NCI-H526 (cell line): ENCODE measurements at places on chromosomes 7 and 10.

- no peak for DNase-seq
Measured at GRCh38 chr10:15494850-15495506, 123.9 kb upstream of the FAM171A1 start.

GRCh38 chr10:36254199-36254598 is 612.1 kb upstream of the FZD8 start:
- no peak for DNase-seq

DNA sequence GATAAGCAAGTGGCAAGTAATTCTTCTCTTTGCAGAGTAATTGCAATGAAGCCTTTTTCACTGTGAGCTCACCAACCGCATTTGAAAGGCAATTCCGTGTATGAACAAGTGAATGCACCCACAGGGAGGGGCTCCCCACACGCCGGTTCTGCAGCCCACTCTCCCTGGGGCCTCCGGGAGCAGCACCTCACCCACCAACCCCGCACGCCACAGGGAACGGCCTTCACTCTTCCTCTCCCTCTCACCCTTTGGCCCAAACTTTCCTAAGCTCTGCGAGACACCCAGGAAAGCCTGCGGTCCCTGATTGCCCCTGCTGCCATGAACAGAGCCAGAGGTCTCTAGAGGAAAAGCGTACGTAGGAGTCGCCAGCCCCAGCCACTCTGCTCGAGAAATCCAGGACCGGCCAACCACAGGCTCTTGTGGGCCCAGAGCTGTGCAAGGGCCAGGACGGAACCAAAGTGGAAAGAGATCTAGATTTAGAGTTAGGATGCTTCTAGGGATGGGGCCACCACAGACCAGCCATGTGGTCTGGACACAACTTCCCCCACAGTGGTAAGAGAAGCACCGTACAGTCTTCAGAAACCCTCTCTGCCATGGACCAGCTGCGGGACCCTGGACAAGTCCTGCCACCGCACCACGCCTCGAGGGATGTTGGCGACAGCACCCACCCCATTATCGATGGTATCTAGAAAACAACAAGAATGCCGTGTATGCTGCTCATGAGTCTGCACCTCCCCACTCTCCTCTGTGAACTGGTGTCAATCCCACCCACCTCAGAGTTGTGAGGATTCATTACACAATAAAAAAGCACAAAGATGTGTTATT is 3.6 kb downstream of the WDR86 start:
- no peak for DNase-seq

DNA sequence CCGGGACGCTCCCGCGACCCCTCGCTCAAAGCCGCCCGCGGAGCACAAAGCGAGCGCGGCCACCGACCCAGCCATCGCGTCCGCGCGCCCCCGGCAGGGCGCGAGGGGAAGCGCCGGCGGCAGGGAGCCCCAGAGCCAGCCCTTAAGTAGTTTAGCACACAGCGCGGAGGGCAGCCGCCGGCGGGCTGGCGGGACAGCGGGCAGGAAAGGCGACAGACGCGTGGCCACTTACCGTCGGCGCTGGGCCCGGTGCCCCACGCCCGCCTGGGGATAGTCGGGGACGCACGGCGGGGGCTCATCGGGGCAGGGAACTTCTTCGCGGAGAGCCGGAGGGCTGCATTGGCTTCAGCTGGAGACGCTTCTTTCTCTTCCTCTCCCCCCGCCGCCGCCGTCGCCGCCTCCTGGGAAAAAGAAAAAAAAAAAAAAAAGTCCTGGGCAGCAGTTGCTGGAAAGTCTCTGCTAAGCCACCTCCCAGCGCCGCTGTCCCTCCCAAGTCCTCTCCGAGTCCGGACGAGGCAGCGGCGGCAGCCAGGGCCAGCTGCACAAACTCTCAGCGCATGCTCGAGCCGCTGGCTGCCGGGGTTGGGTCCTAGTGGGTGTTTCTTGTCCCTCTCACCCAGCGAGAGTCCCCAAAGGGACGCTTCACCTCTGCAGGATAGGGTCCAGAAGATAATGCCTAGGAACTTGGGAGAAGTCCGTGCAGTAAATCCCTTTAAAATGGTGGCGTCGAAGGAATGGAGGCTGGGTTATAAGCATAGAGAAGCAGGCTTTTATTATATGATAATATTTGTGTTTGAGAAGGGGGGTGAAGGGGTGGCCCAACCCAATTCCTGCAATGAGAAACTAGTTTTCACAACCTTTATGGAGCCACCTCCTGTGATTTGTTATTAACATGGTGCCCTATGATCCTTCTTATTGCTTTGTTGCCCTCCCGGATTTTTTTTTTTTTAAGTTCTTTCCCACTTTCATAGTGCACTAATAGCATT is at the start of gene TSPAN12:
TSPAN12 (minus strand) TSS at position 557 of the 986 bp plus-strand sequence. CDS start 1,381 bp downstream, outside the sequence.
- DNase-seq: peak; percentile 88

DNA sequence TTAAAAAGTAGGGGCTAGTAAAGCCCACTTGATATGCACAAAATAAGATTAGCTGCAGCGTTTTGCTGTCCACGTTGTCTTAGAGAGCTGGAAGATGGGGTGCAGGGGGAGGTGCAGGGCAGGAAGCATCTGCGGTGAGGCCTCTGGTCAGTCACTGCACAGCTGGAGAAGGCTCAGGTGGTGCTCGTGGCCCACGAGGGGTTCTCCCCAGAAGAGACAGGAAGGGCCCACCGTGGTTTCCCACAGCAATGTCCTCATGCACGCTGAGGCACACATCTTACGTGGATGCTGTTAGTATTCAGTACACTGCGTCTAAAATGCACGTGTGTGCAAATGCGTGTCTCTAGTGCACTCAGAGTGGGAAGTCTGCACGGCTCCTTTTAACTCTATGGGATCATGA is 582.1 kb downstream of the PTPRN2 start:
- no peak for DNase-seq

DNA sequence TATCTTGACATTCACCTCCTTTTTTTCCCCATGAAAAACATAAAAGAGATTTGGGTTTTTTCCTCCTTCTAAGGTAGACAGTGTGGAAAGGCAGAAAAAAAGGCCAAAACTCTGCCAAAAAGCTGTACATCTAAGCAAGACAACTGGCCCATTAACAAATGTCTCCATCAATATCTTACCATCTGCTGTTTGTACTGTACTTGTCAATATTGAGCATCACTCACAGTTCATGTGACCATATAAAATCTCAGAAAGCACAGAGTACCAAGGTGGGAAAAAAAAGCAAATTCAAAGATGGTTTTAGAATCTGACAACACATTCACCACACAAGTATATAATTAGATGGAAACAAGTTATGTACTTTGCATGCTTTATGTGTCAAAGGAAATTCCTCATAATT is 52.6 kb downstream of the CACNA2D1 start:
- DNase-seq: no peak

- no peak for DNase-seq
Measured at GRCh38 chr7:155637155-155637554, 7.3 kb upstream of the RBM33 start.

DNA sequence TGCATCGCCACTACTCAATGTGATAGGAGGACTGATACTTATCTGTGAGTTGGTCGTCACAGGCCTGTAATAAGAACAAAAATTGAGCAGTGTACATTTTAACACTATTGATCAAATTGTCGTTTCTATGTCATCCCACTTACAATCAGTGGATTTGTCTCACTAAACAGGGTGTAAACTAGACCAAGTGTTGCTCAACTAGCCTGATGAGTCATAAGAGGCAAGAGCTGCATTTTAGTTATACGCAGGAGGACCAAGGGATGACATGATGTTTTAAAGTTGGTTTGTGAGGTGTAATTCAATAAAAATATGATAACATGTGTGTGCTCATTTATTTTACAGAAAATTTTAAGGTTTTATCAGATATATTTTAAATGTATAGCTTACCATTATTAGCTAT is 1239.2 kb downstream of the REEP3 start:
- no peak for DNase-seq
